ENCODE measurements at places on chromosomes 5 and 9.
A peak's percentile ranks its signal among the peaks of the same experiment; 100 is the strongest.

- DNase-seq, result no peak
Observed at GRCh38 chr5:158786390-158786789, 313.3 kb downstream of the EBF1 start.

- no peak for DNase-seq
Observed at GRCh38 chr9:93617273-93617672, 40.9 kb downstream of the PHF2 start.

GRCh38 chr5:71836084-71836483 lies 117.0 kb downstream of the CARTPT start:
- no peak for DNase-seq

GRCh38 chr9:38092200-38092524 lies 23.1 kb upstream of the SHB start:
- DNase-seq, result no peak

- DNase-seq, result no peak
Observed at GRCh38 chr5:128825826-128826225, 139.5 kb upstream of the SLC27A6 start.

DNA sequence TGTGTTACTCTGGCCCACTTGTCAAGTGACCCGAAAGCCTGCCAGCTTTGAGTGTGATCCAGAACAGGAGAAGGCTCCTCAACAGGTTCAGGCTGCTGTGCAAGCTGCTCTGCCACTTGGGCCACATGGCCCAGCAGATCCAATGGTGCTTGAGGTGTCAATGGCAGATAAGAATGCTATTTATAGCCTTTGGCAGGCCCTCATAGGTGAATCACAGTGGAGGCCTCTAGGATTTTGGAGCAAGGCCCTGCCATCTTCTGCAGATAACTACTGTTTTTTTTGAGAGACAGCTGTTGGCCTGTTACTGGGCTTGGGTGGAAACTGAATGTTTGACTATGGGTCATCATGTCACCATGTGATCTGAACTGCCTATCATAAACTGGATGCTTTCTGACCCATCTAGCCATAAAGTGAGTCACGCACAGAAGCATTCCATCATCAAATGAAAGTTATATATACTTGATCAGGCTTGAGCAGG lies 180.8 kb downstream of the CARTPT start:
- DNase-seq, result no peak

DNA sequence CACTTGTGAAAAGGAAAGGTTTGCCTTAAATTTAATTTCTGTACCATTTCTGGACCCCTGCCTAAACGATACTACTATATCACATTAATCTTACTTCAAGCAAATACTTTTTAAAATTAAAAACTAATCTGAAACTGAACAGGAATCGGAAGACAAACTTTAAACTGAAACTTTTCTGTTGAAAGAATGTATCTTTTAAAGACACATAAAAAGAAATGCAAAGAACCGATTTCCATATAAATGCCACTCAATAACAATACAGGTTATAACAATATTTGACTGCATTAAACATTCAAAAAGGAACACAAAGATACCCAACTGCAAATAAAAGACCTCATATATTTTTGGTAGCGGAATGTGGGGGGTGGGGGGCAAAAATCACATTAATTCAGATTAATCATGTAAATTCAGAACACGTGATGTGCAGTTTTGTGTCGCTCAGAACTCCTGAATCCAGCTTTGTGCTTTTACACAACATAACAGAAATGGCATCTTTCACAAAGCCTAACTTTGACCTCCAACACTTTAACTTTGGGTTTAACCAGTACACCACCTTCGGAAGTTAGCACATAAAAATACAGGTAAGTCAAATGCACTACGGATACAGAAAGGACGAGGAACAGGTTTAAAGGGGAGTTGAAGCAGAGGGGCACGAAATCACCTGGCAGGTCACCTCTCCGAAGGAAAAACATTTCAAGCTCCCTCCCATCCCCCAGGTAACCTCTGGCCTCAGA lies 925 bp downstream of the LIFR start:
- no peak for DNase-seq

GRCh38 chr5:43007246-43007910 lies 32.7 kb downstream of the ANXA2R start:
- peak; percentile 93 for DNase-seq

- DNase-seq, result no peak
Observed at GRCh38 chr5:80150731-80151130, 105.1 kb downstream of the SERINC5 start.

DNA sequence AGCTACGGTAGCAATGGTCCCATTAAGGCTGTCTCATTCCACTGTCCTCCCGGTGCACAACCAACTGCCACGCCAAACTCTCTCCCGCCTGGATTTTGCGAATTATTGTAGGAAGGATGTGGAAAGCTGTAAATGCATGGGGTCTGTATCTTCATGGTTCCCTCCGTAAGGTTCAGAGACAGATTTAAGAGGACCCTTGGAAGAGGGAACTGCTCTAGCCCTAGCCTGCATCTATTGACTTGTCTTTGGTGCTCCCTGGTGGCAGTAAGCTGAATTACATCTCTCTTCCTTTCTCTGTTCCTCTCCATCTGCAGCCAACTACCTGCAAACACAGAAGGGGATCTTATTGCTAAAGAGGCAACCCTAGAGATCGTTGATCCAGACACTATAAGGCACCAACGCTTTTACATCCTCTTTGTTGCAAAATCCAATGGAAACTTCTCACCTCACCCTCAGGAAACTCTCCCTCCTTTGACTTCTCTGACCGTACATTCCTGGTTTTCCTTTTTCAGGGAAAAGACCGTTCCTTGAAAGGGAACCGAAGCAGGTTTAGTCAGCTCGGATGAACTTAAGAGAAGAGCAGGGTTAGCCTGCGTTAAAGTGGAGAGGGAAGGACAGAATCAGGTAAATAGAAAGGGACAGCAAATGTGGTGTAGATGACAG lies 11.9 kb downstream of the CAPSL start:
- no peak for DNase-seq

DNA sequence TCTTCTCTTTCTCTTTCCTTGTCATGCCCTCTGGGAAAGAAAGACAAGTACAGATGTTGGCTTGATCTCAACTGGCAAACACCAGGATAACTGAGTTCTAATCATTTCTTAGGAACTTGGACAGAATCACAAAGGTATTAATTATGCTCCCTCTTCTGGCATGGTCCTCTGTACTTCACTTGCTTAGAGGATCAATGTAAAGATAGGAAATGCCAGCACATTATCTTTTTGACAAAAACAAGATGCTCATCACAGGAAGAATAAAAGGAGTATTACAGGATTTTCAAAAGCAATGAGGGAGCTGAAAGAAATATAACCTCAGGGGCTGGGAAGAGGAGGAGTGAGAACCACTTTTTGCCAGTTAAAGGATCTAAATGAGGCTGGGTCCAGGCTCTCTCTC lies 70.6 kb downstream of the LHFPL2 start:
- no peak for DNase-seq

GRCh38 chr5:171801839-171802238 lies 16.2 kb downstream of the SMIM23 start:
- DNase-seq, result no peak
